ENCODE measurements at places on chromosomes 2 and 18.

DNA sequence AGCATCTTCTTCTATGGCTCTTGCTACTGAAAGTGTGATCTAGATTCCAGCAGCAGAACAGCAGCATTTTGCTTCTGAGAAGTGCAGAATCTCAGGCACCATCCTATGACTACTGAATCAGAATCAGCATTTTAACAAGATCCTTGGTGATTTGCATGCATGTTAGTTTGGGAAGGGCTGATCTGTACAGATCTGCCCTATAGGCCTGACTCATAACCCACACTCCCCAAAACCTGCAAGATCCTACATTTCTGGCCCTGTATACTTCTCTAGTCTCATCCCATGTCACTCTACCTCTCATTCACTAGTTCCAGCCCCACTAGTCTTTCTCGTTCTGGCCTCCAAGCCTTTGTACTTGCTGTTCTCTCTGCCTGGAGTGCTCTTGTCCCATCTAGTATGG lies 15.7 kb upstream of the DARS1 start:
- DNase-seq: no peak

DNA sequence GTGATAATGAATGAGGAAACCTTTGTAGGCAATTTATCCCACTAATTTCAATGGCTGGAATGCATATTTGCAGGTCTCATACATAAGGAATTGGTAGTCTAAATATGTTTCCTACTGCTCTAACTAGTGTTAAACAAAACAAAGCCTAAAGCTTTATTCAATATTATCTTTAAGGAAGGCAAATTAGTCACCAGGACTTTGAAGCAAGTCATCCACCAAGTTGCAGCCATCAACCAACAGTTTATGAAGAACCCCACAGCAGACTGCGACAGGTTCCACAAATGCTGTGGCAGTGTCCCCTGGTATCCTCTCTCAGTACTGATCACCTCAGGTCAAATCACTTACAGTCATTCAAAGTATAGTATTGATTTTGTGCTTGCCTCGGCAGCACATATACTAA lies 181.5 kb upstream of the ZFP36L2 start:
- DNase-seq: no peak

- DNase-seq: no peak
These were observed 745.0 kb downstream of the CBLN2 start for GRCh38 chr18:71798986-71799673.

GRCh38 chr18:3048121-3048520 lies 35.2 kb upstream of the LPIN2 start:
- no peak for DNase-seq

Data from left renal cortex interstitium (tissue), 4 donors.